ENCODE measurements at places on chromosomes 2 and 18.

DNA sequence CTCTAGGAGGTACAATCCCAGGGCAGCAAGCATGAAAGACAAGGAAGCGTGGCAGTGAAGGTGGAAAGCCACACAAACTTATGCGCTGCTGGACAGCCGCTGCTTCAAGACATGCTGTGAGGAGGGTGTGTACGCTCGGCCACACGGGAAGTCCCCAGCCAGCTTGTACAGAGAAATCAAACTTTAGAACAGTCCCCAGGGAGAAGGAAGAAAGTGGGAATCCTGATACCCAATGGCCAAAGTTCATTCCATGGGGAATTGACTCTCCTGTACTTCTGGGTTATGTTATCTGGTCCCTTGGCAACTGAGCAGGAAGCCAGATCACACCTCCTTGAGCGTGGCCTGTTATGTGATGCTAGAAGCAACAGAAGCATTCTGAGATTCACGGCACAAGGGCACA lies 86.1 kb upstream of the BOD1L2 start:
- DNase-seq = no peak

- DNase-seq = no peak
Measured at GRCh38 chr2:181038796-181039195, 58.4 kb downstream of the UBE2E3 start.

DNA sequence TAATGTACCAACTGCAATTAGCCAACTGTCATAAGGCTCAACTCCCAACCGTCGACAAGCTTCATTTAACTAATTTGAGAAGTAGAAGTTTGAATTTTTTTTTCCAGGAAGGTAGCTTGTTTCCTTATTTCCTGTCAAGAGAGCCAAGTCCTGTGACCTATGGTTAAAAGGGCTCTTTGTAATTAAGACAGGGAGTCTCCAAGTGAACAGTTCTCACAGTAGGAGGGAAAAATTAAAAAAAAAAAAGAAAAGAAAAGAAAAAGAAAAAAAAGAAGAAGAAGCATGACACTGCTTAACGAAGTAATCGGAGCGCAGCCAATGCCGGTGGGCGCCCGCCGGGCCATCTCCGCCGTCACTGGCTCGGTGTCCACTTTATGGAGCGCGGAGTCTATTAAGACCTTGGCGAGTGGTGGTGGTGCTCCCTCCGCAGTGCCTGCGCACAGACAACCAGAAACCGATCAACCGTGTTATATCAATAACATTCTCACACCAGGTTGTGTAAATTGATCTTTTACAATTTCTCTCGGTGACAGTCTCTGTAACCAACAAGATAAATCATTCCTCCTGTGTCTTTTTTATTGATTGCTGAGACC lies 197.2 kb upstream of the POU3F3 start:
- DNase-seq = no peak

DNA sequence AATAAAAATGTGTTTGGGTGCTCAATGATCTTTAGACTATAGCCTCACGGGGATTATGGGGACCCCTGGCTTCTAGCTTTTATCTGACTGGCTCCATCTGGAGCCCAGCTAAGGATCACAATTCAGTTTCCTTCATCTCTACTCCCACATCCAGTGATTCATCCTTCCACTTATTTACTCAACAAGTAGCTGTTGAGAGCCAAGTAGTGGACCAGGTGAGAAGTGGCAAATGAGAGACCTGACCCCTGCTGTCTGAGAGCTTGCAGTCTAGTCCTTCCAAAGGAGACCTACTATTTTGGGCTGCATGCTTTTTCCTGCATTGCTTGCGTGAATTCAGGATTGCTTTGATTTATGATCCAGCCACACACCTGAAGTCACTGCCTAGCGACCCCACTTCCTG lies 10.7 kb upstream of the DSG3 start:
- DNase-seq = no peak

DNA sequence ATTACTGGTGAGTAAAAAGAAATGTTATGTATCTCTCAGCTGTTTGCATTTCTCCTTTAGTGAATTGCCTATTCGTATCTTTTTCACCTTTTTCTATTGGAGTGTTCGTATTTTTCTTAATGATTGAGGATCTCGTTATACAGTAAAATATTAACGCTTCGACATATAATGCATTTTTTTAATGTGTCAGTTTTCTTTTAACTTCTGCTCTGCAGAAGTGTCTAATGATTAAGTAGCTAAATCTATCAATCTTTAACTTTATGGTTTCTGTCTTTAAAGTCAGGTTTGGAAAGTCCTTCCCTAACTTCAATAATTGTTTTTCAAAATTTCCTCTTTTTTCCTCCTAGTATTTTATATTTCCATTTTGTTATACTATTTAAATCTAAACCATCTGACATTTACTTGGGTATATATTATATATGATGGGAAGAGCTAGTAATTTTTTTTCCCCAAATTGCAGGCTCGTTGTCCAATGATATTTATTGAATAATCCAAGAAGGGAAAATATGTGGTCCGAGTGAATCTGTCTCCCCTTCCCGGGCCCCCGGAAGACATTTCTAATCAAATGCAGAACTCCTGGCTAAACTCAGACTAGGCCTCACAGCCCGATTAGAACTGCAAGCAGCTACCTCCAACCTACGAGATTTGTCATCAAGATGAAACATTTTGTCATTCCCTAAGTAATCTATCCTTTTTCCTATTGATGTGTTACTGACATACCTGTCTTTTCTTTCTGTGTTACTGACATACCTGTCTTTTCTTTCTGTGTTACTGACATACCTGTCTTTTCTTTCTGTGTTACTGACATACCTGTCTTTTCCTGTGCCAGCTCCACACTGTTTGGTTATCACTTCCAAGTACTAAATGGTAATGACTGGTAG lies 17.2 kb downstream of the PCBP1 start:
- no peak for DNase-seq

GRCh38 chr2:153235516-153235915 lies 243.0 kb downstream of the RPRM start:
- no peak for DNase-seq

GRCh38 chr2:237474442-237474911 lies 12.6 kb upstream of the MLPH start:
- no peak for DNase-seq

- no peak for DNase-seq
Measured at GRCh38 chr2:209933499-209934483, 68.6 kb upstream of the RPE start.

GRCh38 chr2:16972276-16972675 lies 306.6 kb upstream of the CYRIA start:
- no peak for DNase-seq

- no peak for DNase-seq
Measured at GRCh38 chr2:40166006-40166405, 285.9 kb downstream of the SLC8A1 start.

DNA sequence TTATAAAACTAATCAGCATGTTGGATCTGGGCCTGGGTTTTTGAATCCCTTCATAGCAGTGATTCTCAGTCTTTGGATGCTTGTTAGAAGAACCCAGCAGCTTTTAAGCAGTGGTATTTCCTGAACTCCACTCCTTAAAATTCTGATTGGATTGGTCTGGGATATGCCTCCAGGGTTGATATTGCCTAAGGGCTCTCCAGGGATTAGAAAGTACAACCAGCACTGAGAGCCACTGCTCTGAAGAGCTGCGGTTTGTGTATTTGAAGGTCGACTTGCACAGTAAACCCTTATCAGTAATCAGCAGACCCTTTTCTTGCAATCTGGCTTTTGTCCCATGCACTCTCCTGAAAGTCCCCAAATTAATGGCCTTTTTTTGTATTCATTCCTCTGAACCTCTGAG lies 17.0 kb upstream of the RBMS1 start:
- DNase-seq = no peak

- DNase-seq = no peak
Measured at GRCh38 chr2:233822101-233822771, 32.1 kb downstream of the HJURP start.

GRCh38 chr2:109340381-109340780 lies 211.4 kb downstream of the SH3RF3 start:
- no peak for DNase-seq

DNA sequence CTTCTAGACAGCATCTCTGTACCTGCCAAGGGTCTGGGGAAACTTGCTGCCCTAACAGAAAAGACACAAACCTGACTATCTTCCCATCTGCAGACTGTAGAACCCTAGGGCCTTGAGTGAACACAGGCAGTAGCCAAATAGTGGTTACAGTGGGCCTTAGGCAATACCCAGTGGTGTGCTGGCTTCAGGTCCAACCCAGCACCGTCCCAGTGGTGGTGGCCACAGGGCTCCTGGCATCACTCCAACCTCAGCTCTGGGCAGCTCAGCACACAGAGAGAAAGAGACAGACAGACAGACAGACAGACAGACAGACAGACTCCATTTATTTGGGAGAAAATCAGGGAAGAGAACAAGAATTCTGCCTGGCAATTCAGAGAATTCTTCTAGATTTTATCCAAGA lies 29.3 kb upstream of the UPP2 start:
- DNase-seq = no peak

DNA sequence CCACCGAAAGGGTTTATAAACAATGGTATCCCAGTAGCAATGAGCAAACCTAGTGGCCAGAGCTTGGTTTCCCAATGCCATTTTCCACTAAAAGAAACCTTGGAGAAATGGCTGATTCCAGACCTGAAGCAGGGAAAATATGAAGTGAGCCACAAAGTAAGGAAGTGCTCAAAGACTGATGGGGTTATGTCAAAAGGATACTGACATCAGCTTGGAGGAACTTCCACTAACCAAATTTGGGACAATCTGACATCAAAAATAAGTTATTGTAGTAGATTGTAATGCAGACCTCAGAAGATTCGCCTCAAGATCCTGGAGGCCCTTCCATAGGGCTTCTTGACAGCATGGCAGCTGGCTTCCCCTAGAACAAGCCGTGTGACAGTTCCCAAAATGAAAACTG lies 79.4 kb upstream of the SP3 start:
- DNase-seq = no peak

GRCh38 chr18:78641689-78642231 lies 337.9 kb upstream of the SALL3 start:
- no peak for DNase-seq
